ENCODE measurements at places on chromosomes 13 and 19. TPM values are rescaled to one million over a fixed set of nuclear protein-coding genes. Genes with fewer than 3 reads are reported as not detected.

DNA sequence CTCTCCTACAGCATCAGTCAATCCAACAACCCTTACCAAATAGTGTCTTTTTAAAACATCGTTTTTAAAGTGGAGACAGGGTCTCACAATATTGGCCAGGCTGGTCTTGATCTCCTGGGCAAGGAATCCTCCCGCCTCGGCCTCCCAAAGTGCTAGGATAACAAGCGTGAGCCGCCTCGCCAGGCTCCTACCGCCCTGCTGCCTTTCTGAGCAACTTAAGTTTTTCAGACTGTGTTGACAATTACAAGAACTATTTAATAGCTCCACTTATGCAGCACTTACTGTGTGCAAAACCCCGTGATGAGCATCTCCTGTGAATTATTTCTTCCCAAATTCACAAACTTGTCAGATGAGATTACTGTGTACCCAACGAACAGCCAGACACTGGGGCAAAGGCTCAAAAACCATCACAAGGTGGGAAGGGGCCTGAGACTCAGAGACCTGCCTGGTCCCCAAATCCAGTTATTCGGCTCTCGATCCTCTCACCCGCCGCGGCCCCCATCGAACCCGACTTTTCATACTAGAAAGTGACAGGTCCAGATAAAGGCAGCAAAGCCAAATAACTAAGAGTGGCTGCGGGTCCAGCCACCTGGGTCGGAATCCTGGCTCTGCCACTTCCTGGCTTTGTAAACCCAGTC, 581 bp downstream of the RPL18 start:
- DNase-seq: no peak

GRCh38 chr13:86838411-86839120, 832.6 kb upstream of the SLITRK5 start:
- no peak for DNase-seq

DNA sequence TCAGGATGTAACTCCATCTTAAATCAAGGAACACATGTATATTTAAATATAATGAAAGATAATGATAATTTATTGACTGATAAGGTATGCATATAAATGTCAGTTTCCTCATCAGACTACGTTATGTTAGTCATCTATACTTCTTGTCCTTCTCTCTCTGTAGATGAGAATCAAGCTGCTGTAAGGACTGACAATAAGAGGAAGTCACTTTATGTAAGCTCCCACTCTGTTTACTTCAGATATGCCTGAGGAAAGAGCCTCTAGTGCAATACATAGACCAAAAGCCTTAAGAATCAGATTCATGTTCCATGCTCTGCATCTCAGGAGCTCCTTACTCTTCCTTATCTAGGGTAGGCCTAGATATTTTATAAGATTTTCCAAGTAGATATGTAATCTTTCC, 9.6 kb upstream of the SLITRK6 start:
- no peak for DNase-seq

GRCh38 chr13:19632915-19633478, 462 bp upstream of the MPHOSPH8 start:
- DNase-seq: no peak

GRCh38 chr13:19952850-19953249, 5.7 kb upstream of the ZMYM2 start:
- no peak for DNase-seq

- no peak for DNase-seq
These were observed 11.6 kb downstream of the CNFN start for GRCh38 chr19:42378225-42379215.

DNA sequence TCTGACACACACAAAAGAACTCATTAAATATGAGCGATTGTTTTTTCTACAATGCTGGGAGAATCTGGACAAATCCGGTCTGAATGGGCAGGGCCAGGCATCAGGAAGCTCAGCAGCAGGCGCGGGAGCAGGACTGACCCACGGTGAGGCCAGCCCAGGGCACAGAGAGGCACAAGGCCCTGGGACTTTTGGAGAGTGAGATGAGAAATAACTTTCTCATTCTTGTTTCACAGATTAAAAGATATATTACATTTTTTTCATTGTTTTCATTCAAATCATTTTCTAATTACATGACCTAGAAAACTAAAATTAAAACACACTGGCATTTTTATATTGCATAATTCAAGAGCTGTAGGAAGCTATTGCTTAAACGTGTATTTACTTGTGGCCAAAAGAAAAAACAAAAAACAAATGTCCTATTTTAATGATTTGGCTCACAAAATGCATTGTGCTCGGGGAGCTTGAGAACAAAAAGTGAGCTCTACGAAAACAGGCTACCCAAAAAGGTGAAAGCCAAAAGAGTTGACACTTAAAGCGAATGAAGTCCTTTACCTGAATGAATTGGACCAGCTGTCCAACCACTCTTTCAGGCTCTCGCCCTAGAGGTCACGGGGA, 133.1 kb downstream of the TNFRSF19 start:
- DNase-seq: no peak

GRCh38 chr13:72556945-72557344, 170.5 kb downstream of the MZT1 start:
- DNase-seq: no peak

DNA sequence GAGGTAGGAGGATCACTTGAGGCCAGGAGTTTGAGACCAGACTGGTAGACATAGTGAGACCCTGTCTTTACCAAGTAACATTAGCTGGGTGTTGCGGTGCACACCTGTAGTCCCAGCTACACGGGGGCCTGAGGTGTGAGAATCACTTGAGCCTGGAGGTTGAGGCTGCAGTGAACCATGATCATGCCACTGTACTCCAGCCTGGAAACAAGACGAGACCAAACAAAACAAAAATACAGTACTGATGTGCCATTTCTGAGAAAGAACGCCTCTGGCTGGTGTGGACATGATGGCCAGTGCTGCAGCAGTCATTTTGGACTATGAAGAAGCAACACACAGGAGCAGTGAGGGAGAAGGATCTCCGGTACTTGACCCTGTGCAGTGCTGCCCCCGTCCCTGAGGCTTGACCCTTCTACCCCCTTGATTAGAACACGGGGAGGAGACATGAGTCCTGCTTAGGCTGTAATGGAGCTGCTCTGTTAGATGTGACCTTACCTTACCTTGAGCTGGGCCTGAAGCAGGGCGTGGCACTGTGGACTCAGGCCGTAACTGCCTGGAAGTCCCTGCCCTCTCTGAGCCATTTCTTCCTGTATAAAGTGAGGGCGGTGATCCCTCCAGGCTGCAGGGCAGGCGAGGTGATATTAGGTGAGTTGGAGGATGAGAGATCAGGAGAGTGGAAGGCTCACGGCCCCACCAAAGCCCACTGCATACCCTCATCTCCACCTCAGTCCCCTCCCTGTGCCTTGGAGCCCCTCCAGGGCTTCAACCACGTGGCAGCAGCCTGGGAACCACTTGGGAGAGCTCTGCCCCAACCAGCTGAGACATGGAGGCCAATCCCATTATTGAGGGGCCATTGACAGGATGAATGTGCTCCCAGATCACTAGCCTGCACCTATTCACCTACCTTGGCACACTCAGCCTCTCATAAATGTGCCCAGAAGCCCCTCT, 5.9 kb downstream of the RPL18A start:
- DNase-seq: no peak

DNA sequence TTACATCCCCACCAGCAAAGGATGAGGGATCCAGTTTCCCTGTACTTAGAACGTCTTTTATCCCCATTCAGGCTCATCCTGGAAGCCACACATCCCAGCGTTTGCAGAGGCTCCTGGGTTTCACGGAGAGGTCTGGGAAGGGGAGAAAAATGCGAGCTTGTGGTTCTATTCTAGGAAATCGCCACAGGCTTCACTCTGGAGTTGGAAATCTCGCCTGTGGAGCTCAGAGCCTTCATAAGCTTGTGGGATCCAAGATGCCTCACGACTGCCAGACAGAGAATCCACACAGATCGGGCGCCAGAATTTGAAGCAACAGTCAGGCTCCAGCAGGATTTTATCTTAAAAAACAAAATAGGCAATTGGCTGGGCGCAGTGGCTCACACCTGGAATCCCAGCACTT, 157.9 kb downstream of the PTPRS start:
- no peak for DNase-seq

DNA sequence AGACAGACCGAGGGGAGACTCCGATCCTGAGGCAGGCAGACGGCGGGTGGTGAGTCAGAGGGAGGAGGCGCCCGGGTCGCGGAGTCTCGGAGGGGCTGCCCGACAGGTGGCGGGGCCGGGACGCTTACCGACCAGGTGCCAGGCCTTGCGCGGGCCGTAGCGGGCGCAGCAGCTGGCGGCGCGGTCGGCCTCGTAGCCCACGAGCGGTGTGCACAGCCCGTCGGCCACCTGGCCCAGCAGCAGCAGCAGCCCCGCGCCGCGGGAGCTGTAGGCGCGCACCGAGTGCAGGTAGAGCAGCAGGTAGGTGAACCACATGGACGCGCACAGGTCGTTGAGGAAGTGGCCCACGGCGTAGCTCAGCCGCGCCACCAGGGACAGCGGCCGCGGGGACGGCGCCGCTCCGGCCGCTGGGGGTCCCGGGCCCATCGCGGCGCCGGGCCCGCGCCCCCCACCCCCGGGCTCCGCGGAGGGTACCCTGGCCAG, 367 bp downstream of the MFSD12 start:
- DNase-seq: peak; percentile 55

GRCh38 chr13:58097831-58098230, 466.3 kb downstream of the PCDH17 start:
- no peak for DNase-seq

GRCh38 chr19:37989855-37990254, 82.8 kb downstream of the SIPA1L3 start:
- no peak for DNase-seq

The GJA3 gene
- not detected for total RNA-seq

The NKPD1 gene
- total RNA-seq: 0.97 TPM

The ZNF285 gene
- total RNA-seq: 0.85 TPM

The ICAM1 gene
- 18.7 TPM for total RNA-seq

All from T-helper 17 cell (primary cell).